ENCODE measurements at places on chromosomes 12 and 14.

DNA sequence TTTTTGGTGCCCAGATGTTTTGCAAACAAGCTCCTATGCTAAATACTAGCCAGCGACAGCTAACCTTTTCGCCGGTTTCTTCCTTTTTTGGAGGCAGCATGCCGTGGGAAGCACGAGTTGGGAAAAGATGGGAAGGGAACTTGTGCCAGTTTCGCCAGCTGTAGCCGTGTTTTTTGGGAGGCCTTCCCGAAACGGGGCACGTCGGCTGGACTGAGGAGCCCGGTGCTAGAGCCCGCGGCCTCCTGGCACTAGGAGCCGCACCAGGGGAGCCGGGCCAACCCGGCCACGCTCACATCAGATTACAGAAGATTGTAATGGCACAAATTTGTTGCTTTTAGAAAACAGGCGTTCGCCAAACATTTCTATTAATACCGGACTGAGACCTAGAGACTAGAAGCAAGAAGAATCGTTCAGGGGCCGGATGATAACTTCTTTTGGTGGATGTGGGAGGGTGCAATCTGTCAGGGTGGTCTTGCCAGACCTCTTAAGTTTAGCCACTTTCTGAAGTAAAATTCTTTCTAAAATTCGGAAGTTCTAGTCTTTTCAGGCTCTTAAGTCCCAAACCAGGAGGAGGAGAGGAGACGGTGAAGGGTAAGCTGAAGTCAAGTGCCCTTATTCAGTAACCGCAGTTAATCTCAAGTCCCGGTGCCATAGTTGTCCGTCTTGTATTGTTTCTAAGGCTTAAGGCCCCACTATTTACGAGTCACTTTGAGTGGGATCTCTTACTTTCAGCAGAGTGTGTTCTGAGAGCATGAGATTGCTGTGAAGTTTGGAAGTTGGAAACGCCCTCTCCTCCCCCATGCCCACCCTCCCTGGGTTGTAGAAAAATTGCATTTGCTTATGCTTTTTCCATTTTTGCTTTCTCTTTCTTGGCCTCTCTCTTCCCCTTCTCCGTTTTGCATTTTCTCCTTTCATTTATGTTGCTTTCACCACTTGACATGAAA, 1.3 kb downstream of the RASSF3 start:
- DNase-seq = no peak

GRCh38 chr14:93023039-93023438, 92.7 kb downstream of the ITPK1 start:
- DNase-seq = no peak

DNA sequence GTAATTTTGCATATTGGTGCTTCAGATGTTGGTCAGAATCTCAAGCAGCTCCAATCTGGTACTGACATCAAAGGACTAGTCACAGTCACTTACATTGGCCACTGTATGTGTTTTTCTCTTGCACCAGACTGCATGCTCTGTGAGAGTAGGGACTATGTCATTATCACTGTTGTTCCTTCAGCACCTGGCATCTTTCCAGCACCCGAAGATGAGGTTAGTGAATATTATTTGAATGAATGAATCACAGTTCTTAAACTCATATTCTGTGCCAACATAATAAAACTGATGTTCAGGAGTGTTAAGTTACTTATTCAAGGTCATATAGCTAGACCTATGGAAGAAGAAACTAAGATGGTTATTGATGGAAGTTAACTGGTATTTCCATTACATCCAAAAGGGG, 204.5 kb upstream of the TBX3 start:
- peak; percentile 10 for DNase-seq

DNA sequence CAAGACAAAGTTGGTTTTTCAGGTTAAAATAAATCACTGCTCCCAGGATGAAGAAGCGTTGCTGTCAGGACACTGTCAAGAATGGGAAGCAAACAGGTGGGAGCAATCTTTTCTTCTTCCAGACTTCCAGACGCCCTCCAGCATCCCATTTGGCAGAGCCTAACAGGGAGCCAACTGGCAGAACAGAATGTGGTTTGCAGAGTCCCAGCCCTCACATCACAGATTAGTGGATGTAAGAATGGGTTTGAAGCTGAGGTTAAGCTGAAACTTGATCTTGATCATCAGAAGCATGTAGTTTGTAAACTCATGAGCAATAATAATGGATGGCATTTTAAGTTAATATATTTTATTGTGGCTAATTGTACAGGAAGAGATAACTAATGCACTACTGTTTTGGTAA, 636.4 kb downstream of the SLC6A15 start:
- DNase-seq = no peak

- DNase-seq = no peak
Observed at GRCh38 chr12:22981711-22982110, 356.7 kb downstream of the ETNK1 start.

DNA sequence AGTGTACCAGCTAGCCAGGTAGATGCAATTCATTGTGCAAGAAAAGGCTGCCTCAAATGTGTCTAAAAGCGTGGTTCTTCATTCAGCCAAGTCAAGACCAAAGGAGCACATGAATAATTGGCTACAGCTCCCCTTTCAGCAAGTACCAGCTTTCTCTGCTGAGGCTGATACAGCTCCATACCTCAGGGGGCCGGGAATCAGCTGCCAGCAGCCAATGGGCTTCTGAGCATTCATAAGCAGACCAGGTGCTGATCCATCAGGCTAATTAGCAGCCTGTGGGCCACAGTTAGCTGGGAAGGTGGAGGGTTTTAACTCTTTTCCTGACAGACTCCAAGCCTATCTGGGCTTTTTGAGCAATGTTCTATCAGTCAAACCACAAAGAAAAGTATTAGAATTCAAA, 264.7 kb downstream of the APAF1 start:
- no peak for DNase-seq

- DNase-seq = no peak
Observed at GRCh38 chr12:57940052-57940914, 1.1 kb upstream of the ATP23 start.

DNA sequence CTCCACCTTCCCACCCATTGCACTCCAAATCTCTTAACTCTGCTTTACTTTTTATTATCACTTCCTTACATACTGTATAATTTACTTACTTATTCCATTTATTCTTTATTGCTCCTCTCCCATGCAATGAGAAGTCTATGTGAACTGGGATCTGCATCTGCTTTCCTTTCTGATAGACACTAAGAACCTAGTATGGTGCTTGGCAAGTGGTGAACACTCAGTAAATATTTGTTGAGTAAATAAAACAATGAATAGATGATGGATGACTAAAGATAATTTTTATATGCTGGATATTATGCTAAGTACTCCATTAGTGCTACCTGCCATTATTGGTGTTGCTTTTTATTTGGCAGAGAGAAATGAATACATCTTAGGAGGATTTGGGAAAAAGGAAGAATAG, 151.0 kb downstream of the TPH2 start:
- DNase-seq = no peak

- DNase-seq = no peak
Observed at GRCh38 chr14:65231286-65231980, 129.1 kb upstream of the MAX start.

- DNase-seq = no peak
Observed at GRCh38 chr12:34297790-34298164, 275.5 kb downstream of the ALG10 start.

DNA sequence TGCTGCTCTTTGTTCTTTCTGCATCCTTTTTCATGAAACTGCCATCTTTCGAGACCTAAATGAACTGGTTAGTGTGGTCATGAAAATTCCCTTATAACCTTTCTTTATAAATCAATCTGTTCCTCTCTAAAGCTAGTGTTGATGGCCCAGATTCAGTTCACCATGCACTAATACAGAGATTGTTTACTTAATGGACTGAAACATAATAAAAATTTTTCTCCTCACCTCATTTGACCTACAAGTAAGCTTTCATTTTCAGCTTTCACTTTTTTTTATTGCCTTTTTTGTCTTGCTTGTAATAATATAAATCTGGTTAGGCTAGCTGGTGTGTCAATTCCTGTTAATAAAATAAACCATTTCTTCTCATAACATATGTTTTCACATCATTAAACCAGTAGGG, 183.8 kb downstream of the CCDC59 start:
- no peak for DNase-seq

- DNase-seq = no peak
Observed at GRCh38 chr14:67442139-67442906, 30.4 kb upstream of the PLEK2 start.

GRCh38 chr12:129791396-129791795, 112.4 kb downstream of the TMEM132D start:
- DNase-seq = no peak

DNA sequence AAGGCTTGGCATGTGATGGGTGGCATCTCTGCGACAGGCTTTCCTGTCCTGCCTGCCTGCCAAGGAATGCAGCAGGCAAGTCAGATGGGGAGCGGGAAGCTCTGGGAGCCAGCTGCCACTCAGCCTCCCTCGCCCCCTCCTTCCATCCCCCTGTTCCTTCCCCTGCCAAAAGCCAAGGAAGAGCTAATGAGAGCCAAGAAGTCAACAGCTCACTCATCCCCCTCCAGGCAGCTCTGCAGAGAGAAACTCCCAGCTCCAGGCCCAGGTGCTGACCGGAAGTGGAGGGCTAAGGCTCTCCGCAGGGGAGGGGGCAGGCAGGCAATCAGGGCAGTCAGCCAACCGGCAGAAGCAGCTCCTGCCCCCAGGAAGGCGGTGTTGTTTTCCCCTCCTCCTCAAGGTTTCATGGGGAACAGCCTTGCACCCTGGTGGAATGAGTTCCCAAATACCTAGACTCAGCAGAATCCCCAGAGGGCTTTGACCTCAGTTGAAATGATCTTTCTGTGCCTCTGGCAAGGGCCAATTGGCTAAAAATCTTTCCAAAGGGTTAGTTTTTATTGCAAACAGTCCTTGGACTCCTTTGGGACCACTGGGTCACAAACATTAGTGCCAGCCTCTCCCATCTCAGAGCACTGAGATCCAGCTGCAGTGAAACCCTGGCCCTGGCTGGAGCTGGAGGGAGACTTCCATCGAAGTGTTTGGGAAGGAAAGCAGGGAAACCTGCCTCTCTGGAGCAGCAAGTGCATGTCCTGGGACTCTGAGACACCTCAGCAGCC, 349.1 kb downstream of the DPF3 start:
- DNase-seq = no peak

GRCh38 chr12:61713121-61713520, 547.1 kb upstream of the USP15 start:
- DNase-seq = no peak

- DNase-seq = no peak
Observed at GRCh38 chr12:131892711-131893604, 1.5 kb upstream of the ULK1 start.

- peak; percentile 51 for DNase-seq
Observed at GRCh38 chr14:42806909-42807315, 1200.2 kb downstream of the LRFN5 start.

DNA sequence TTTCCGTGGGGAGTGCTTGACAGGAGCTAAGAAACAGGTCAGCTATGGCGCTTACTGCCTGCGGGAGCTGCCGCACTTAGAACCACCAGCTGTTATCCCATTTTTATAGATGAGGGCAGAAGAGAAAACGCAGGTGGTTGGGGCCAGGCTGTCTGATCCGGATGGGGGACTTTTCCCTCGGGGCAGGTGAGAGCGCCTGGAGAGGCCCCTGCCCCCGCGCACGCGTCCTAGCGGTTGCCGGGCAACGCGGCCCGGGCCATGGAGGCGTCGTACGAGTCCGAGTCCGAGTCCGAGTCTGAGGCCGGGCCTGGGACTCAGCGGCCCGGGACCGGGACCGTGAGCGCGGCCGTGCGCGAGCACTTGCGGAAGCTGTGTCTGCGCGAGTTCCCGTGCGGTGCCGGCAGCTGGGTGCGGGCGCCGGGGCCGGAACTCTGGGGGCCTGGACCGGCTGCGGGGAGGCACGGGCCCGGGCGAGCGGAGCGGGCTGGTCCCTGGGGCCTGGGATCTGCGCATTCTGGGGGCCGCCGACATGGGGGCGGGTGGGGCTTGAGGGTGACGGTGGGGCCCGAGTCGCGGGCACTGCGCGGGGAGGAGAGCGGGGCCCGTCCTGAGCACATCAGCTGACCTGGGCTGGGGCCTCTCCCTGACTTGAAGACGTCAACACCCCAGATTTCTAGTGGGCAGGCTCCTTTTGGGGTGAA, at the start of gene LRRC43:
Gene LRRC43, plus strand, starts transcription at position 237 of the 701 bp plus-strand sequence. Its CDS starts 22 bp downstream, at position 259.
- DNase-seq = no peak

Data from non-pigmented ciliary epithelial cell (primary cell).